ENCODE measurements at places on chromosomes 3 and 15. TPM values are rescaled to one million over a fixed set of nuclear protein-coding genes. Genes with fewer than 3 reads are reported as not detected.

DNA sequence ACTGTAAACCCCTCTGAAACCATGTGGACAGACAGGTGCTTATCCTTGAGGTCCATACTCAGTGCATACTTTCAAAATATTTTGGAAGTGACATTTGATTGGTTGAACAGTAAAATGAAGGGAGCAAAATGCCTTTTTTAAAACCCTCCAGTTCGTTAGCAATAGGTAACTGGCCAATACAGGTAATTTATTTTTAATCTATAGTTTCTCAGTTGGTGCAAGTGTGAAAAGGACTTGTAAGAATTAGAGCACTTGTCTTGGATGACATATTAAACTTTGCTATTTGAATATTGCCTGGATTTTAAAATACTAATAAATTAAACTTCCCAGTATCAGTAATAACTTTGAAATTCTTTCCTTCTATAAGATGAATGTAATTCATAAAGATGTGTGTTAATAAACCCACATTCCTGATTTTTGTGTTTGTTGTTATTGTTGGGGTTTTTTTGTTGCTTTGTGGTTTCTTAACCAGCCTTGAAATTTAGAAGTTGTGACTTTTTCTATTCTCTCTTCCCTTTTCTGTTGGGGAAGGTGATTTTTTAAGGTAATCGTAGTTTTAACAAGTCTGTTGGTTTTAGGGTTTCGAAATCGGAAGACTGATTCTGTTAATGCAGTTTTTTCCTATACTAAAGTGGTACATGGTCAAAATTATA, 90.0 kb downstream of the STT3B start:
- H3K4me3 ChIP-seq, result no peak overlapping the region
- H3K27ac ChIP-seq, result peak overlapping the region; percentile 15
- H3K36me3 ChIP-seq, result peaks cover 78% of the 10 kb centered on the region

GRCh38 chr15:74229686-74230085, 6.4 kb upstream of the CCDC33 start:
- no peaks in the 10 kb centered on the region for H3K36me3 ChIP-seq
- no peaks in the 10 kb centered on the region for H3K27me3 ChIP-seq
- no peaks in the 10 kb centered on the region for H3K4me1 ChIP-seq
- no peak overlapping the region for H3K4me3 ChIP-seq
- no peak overlapping the region for H3K27ac ChIP-seq

DNA sequence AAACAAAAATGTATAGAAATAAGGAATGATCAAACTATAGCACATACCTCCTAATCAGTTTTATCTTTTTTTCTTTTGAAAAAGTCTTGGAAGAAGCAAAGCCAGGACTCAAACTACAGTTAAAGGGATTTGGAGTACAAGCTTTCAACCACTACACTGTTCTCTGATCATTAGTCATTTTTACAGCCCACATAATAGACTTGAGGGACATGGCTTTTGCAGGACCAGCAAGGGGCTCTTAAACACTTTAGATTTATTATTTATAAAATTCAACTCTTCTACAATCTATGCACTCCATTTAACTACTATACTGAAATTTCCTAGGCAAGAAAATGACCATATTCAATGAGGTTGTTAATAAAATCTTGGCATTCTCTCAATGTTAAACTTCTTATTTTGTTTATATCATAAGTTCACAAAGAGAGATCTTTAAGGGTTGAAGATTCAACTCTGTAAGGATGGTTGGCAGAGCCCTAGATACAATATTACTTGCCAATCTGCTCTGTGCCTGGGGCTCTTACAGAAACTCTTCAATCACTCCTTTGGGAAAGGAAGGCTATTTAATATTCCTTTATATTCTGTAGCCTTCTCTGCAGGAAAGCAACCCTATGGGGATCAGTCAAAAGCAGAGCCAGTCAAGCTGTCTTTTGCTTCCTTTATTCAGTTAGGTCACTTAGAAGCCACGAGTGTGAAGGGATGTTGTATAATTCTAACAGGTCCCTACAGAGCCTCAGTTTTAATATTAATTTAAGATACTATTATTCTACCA, 557.7 kb upstream of the SGO1 start:
- no peaks in the 10 kb centered on the region for H3K4me1 ChIP-seq
- no peak for DNase-seq
- no peak overlapping the region for H3K4me3 ChIP-seq
- no peaks in the 10 kb centered on the region for H3K27me3 ChIP-seq

DNA sequence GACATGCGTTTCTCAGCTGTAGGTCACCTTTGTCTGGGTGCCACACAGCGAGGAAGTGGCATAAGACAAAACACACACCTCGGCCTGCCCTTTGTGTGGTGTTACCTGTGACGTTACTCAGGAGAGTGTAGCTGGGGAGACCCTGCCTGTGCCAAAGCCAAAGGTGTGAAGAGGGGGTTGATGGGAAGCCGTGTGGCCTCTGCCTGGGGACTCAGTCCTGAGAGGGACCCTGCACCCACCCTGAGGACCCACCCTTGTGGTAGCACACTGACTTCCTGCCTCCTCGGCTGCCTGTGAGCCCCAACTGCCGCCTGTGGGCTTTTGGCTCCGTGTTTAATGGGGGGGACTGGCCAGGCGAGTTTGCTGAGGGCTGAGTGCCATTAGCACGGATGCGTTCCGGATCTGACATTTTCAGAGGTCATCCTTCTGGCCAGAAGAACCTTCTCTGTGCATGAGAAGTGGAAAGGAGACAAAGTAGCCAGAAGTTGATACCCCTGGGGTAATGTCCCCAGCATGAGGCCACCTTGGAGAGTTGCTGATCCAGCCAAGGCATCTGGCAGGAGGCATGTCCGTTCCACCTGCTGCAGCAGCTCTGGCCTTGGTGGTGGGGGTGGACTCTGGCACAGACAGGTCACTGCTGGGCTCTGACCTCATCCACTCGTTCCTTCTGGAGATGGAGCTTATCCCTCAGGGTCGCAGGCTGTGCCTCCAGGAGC, 51.8 kb upstream of the FURIN start:
- peaks cover 65% of the 10 kb centered on the region for H3K4me1 ChIP-seq
- H3K27ac ChIP-seq, result peak overlapping the region; percentile 94
- H3K4me3 ChIP-seq, result peak overlapping the region; percentile 59
- no peaks in the 10 kb centered on the region for H3K27me3 ChIP-seq
- no peak for DNase-seq

DNA sequence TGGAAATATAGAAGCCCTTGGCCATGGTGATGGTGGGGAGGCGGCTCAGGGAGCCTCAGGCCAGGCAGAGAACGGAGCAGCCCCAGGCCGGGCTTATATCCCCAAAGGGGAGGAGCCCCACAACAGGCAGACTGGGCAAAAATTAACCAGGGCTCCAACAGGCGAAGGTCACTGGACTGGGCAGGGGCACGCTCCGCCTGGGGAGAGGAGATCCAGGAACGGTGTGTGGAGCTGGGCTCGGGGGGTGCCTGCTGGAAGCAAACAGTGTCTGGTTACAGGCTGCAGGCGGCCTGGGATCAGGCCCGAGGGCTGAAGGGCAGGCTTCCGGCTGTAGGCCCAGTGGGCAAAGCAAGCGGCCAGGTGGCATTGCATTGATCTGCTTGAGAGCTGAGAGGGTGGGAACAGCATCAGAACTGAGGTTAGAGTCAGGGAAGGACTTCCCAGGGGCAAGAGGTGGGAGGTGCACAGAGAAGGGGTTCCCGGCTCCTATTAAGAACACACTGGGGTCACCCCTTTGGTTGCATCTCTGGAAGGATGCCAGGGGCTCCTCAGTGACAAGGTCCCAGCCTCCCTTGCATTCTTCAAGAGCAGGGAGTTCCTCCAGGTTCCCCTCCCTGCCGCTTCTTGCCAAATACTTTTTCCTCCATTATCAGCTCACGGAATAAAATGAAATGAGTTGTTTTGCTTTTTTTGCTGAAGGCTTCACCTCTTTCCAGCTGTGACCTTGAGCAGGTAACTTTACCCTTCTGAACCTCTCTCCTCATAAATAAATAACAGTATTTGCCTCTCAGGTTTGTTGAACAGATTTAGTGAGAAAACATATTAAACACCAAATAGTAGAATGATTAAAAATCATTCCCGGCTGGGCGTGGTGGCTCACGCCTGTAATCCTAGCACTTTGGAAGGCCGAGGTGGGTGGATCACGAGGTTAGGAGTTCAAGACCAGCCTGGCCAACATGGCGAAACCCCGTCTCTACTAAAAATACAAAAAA, 7.8 kb downstream of the ANPEP start:
- no peaks in the 10 kb centered on the region for H3K36me3 ChIP-seq
- DNase-seq, result no peak
- no peaks in the 10 kb centered on the region for H3K4me1 ChIP-seq

DNA sequence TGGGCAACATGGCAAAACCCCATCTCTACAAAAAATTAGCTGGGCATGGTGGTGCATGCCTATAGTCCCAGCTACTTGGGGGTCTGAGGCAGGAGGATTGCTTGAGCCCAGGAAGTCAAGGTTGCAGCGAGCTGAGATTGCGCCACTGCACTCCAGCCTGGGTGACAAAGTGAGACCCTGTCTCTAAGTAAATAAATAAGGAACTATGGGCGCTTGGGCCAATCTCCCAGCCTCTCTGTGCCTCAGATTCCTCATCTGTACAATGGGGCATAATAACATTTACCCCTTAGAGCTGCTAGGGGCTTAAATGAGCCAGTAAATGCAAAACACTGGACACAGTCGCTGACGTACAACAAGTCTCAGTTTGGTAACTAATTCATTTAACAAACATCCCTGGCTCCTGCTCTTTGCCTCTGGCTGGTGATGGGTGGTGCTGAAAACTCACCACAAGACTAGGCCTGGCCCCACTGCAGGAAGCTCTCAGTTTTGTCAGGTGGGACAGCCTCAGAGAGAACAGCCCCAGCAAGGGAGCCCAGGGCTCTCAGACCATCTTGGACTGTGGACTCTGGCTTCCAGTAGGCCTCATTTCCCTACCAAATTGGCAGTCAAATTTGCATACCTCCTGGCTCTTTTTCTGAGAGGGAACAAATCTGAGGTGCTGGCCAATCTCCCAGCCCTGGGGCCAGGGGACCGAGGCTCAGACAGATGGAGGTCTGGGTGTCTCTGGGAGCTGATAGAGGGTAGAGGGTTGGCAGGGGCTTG, 6.4 kb upstream of the TBC1D2B start:
- H3K27ac ChIP-seq, result peak overlapping the region; percentile 62
- peak overlapping the region; percentile 29 for H3K4me3 ChIP-seq
- no peaks in the 10 kb centered on the region for H3K27me3 ChIP-seq
- no peaks in the 10 kb centered on the region for H3K36me3 ChIP-seq
- peak; percentile 72 for DNase-seq

DNA sequence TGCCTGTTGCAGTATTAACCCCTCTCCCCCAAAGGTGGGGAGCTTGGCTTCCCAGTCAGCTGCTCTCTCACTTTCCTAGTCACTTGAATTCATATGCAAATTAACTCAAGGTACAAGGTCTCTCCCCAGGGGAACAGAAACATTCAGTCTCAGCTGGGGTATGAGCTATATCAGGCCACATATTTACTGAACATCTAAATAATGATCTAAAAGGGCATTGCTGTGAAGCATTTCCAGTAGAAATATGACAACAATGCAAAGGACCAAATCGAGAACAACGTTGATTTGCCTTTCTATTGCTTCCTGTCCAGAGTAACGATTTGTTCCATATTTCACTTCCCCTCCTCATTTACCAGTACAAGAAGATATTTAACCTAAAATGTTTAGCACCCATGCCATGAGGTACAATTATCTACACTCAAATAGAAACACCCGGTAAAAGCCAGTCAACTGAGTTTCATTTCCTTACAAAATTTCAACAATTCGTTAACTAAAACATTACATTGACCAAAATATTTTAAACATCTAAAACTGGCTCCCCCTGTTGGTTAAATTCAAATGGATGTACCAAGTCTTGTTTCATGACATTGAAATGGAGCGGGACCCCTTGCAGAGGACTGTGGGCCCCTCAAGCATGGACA, 36.5 kb upstream of the KLHL6 start:
- no peaks in the 10 kb centered on the region for H3K27me3 ChIP-seq
- H3K36me3 ChIP-seq, result no peaks in the 10 kb centered on the region
- peaks cover 21% of the 10 kb centered on the region for H3K4me1 ChIP-seq
- DNase-seq, result peak; percentile 87
- peak overlapping the region; percentile 35 for H3K27ac ChIP-seq
- peak overlapping the region; percentile 43 for H3K4me3 ChIP-seq

- peaks cover 3% of the 10 kb centered on the region for H3K36me3 ChIP-seq
- no peak for DNase-seq
- peaks cover 48% of the 10 kb centered on the region for H3K4me1 ChIP-seq
- H3K27ac ChIP-seq, result peak overlapping the region; percentile 73
- H3K27me3 ChIP-seq, result no peaks in the 10 kb centered on the region
Measured at GRCh38 chr15:64857421-64857820, 15.7 kb downstream of the PLEKHO2 start.

GRCh38 chr3:3951071-3951470, 151.8 kb downstream of the LRRN1 start:
- DNase-seq, result no peak
- H3K4me1 ChIP-seq, result no peaks in the 10 kb centered on the region

GRCh38 chr15:85002517-85002916, 20.9 kb downstream of the PDE8A start:
- no peaks in the 10 kb centered on the region for H3K27me3 ChIP-seq
- H3K4me3 ChIP-seq, result no peak overlapping the region
- peaks cover 11% of the 10 kb centered on the region for H3K4me1 ChIP-seq
- DNase-seq, result no peak

- H3K27ac ChIP-seq, result no peak overlapping the region
- no peaks in the 10 kb centered on the region for H3K36me3 ChIP-seq
- H3K4me1 ChIP-seq, result no peaks in the 10 kb centered on the region
- H3K4me3 ChIP-seq, result no peak overlapping the region
Measured at GRCh38 chr3:75906555-75907112, 121.3 kb upstream of the ZNF717 start.

GRCh38 chr15:88704791-88705768, 66.3 kb downstream of the ISG20 start:
- no peak overlapping the region for H3K27ac ChIP-seq
- H3K27me3 ChIP-seq, result no peaks in the 10 kb centered on the region
- no peak overlapping the region for H3K4me3 ChIP-seq
- no peaks in the 10 kb centered on the region for H3K4me1 ChIP-seq
- H3K36me3 ChIP-seq, result no peaks in the 10 kb centered on the region

The MNS1 gene
- total RNA-seq, result 4.6 TPM

The SNX22 gene
- total RNA-seq, result 51.5 TPM

The RYR3 gene
- not detected for total RNA-seq

The PLSCR2 gene
- total RNA-seq, result not detected

The C3orf70 gene
- total RNA-seq, result not detected

The C15orf62 gene
- 2.4 TPM for total RNA-seq

The ATRIP gene
- total RNA-seq, result 10.9 TPM
